Airway epithelial cell (primary cell): ENCODE measurements at places on chromosomes 6 and 20. TPM values are rescaled to one million over a fixed set of nuclear protein-coding genes. Genes with fewer than 3 reads are reported as not detected.

FLRT3 gene
- total RNA-seq: 19.7 and 19.9 TPM in 2 replicates

SERAC1 gene
- total RNA-seq: 4.1 and 6.8 TPM in 2 replicates

CGAS gene
- 1.8 and 3.2 TPM in 2 replicates for total RNA-seq

TRIM10 gene
- not detected in 2 replicates for total RNA-seq

EDEM2 gene
- 22.2 and 22.6 TPM in 2 replicates for total RNA-seq

CNR1 gene
- total RNA-seq: not detected in 2 replicates

SLC2A10 gene
- total RNA-seq: 11.5 and 13.2 TPM in 2 replicates

MEI4 gene
- total RNA-seq: not detected in 2 replicates

CLDN20 gene
- total RNA-seq: 0.14 TPM in 1 of 2 replicates, not detected in the other

CST4 gene
- not detected in 2 replicates for total RNA-seq

HLA-DRB1 gene
- 0.14 TPM in 1 of 2 replicates, not detected in the other for total RNA-seq

OTOR gene
- total RNA-seq: not detected in 2 replicates

WFDC12 gene
- total RNA-seq: not detected in 2 replicates

PDYN gene
- total RNA-seq: not detected in 2 replicates

TCP11 gene
- total RNA-seq: not detected in 2 replicates
